ENCODE measurements at places on chromosomes 2 and 18.

- no peak for DNase-seq
Observed at GRCh38 chr2:81974216-81974615, 1669.7 kb upstream of the LRRTM1 start.

DNA sequence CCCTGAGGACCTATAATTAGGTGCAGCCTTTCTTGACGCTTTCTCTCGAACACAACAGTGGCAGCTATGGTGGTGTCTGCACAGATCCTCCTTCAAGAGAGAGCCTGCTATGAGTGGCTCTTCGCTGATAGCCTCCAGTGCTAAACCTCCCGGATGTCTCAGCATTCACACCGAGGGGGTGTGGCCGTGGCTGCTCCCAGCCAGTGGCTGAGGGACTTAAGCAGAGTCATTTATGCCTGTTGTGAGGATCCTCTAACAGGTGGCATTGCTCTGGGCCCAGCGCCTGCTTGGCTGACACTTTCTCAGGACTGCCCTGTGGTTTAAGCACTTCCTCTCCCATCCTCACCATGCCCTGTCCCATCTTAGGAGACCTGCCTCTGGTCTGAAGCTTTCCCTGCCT lies 592.0 kb upstream of the LRRTM1 start:
- DNase-seq, result no peak

GRCh38 chr2:120653046-120653445 lies 82.6 kb upstream of the GLI2 start:
- no peak for DNase-seq

- DNase-seq, result no peak
Observed at GRCh38 chr2:120743657-120744056, 8.0 kb downstream of the GLI2 start.

GRCh38 chr2:226040344-226040900 lies 640.9 kb downstream of the NYAP2 start:
- DNase-seq, result no peak

DNA sequence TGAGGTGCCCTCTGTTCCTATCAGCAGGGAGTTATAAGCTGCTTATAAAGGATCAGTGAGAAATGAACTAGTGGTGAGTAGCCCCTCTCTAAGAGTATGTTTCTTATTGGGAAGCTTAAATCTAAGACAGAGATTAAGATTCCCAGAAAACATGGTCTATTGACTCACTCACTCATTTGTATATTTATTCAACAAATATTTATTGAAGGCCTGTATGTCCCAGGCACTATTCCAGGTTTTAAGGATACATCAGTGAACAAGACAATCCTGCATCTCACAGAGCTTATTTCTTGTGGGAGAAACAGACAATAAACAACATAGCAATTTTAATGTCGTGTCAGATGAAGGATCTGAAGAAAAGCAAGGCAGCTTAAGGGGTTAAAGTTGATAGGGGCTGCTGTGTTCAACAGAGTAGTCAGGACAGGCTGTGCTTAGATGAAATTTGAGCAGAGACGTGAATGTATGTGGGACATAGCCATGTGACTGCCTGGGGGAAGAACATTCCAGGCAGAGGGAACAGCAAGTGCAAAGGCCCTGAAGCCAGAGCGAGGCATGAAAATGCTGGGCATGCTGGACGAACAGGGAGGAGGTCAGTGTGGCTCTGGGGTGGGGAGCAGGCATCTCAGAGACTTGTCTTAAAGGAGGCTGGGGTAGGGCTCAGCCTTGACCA lies 14.8 kb upstream of the PSD4 start:
- no peak for DNase-seq

DNA sequence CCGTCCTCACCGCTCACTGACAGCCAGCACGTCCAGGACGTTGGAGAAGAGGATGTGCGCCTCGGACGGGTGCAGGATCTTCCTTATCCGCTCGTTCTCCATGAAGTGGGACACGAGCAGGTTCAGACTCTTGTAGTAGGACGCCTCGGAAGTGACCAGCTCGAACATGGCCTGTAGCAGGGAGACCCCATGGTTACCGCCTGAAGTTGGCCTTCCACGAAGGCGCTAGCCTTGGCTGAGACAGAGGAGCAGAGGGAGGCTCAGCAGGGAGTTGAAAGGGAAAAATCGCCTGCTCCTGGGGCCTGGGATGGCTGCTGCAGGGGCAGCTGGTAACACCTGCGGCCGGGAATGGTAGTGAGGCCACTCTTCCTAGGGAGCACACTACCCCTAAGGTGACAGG lies 24.7 kb downstream of the SNORC start:
- DNase-seq, result no peak

GRCh38 chr2:231769170-231770136 lies 11.6 kb downstream of the PDE6D start:
- DNase-seq, result no peak

DNA sequence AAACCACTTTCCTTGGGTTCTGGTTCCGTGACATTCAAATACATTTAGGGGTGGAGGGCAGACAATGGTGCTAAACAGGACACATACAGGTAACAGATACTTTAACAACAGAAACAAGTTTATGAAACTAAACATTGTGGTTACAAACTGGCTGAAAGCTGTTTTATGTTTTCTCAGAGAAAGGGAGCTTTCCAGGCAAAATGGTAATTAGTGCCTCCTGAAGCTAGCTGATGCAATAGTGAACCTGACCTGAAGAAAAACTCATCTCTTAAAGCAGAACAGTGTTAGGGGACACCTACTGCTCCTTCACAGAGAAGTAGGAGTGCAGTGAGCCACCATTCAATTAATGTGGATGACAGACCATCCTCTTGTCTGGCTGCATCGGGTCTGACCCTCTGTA lies 138.9 kb downstream of the CCDC148 start:
- DNase-seq, result no peak

GRCh38 chr2:204325468-204325867 lies 219.8 kb upstream of the PARD3B start:
- peak; percentile 61 for DNase-seq

- no peak for DNase-seq
Observed at GRCh38 chr2:8234253-8234652, 447.6 kb upstream of the ID2 start.

- no peak for DNase-seq
Observed at GRCh38 chr2:118971245-118972122, 29.5 kb downstream of the MARCO start.

- DNase-seq, result no peak
Observed at GRCh38 chr18:37654731-37655369, 89.3 kb upstream of the CELF4 start.

DNA sequence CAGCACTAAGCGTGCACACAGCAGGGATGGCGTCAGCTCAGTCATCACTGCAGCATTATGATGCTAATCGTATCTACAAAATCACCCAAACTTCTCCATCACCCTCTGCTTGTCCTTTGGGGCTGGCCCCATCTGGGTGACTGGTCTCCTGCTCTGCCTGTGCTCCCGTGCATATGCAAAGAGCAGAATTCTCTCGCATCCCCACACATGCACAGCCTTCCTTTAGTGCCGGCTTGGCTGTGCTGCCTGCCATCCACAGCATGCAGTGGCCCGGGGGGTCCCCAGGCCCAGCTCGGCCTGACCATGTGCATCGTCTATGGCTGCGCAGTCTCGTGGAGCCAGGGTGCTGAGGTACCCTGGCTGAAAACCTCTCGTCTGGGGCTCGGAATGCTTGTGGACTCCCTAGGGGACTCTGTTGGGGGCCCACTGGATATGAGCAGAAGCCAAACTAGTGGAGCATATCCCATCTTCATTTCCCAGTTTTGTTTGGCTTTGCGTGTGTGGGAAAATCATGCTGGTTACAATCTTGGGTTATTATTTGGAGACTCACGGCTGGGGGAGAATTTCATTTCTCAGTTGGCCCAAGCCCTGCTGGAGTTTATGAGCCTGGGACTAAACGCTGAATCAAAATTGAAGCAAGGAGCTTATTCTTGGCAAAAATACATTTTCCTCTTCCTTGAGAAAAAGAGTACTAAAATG lies 70.9 kb upstream of the HS6ST1 start:
- DNase-seq, result no peak

- DNase-seq, result no peak
Observed at GRCh38 chr18:45854036-45854586, 28.6 kb downstream of the SIGLEC15 start.

GRCh38 chr2:144267239-144267638 lies 252.7 kb downstream of the ZEB2 start:
- no peak for DNase-seq

- DNase-seq, result peak; percentile 56
Observed at GRCh38 chr18:10872304-10872703, 277.1 kb downstream of the PIEZO2 start.

DNA sequence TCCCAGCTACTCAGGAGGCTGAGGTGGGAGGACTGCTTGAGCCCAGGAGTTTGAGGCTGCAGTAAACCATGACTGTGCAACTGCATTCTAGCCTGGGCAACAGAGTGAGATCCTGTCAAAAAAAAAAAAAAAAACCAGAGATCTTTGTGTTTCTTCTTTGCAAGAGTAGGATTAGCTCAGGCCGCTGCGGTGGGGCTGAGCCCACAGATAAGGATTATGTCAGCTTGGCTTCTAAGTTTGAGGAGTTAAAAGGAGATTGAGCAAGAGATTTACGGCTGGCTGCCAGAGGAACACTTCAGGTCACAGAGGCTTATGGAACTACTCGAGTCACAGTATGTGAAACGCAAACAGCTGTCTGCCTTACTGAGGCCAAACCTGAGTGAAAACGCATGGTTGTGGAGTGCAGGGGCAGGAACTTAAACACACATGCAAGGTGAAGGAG lies 146.7 kb upstream of the L3MBTL4 start:
- no peak for DNase-seq

DNA sequence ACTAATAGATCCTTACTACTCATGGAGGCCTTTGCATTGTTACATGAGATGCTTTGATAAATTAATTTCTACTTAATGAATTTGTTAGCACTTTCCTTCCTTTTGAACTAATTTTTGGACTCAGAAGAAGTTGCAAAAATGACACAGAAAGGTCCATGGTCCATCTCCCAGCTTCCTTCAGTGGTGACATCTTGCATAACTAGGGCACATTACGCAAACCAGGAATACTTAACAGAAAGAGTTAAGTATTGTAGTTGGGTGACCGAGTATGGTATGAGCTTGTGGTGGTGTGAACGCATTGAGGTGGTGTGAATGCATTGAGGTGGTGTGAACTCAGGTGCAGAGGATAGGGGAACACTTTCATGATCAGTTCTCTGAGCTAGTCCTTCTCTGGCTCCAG lies 151.1 kb upstream of the TWIST2 start:
- DNase-seq, result no peak

GRCh38 chr18:498931-499775 lies 1.3 kb downstream of the COLEC12 start:
- DNase-seq, result no peak

DNA sequence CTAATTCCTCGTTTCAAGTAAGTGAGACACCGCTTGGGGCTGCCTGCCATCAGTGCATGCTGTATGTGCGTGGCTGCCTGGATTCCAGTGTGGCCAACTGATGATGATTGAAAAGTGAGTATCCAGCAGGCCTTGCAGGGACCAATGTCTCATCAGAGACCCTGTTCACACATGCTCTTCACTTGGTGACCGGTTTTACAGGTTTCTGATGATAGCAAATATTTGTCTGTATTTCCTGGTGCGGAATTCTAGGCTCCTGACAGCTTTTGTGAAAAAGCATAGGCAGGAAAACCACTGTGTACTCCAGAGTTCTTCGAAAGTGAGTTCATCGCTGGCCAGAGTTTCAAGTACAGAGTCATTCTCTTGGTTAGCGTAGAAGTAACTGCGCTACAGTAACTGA lies 13.8 kb upstream of the YWHAQ start:
- DNase-seq, result no peak

DNA sequence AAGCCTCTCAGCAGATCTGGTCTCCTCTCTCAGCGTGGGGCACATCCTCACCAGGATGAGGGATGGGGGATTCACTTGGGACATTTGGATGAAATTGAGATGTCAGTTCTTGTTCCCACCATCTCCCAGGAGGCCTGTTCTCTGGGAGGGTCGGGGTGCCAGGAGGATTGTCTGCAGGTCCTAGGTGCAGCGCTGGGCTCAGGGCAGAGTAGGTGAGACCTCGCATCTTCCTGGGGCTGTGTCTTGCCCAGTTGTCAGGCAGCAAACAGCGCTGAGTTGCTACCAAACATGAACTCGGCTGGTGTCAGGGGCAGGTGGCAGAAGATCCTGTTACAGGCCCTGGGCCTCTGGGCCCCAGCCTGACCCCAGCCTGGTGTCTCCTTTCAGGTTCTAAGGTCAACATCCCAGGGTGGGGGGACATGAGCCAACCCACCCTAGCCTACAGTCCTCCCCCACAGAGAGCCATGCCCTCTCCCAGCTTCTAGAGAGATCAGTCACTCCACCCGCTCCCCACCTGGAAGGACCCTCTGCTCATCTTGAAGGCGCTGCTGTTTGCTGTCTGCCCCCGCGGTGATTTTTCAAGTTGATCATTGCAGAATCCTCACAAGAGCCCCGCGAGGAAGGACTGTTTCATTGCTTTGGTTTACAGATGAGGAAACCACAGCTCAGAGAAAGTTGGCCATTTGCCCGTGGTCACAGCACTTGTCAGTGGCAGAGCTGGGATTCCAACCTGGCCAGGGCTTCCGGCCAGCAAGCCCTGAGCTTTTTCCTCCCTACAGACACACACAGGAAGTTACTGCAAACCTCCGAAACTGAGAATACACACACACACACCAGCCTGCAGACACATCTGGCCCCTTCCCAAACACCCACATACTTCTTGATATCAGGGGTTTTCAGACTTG lies 83.9 kb downstream of the STPG4 start:
- DNase-seq, result no peak

DNA sequence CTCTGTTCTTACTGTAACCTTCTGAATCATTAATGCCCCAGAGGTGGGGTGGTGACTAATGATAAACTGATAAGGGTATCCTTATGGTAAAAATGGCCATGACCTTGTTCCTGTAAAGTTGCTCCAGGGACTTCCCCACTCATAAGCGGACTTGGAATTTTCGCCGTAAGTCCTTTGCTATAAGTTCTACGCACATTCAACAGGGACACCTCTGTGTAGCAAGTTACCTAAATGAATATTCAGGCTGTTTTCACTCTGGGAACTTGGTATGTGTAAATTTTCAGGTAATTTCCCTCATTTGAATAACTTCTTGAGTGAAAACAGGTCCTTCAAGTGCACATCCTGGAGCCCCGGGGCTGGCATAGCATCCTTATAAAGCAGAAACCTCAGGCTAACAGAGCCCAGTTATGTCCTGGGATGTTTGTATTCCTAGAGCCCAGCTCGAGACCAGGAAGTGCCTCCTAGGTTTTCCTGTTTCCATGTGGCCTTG lies 9.4 kb upstream of the AGFG1 start:
- DNase-seq, result no peak

DNA sequence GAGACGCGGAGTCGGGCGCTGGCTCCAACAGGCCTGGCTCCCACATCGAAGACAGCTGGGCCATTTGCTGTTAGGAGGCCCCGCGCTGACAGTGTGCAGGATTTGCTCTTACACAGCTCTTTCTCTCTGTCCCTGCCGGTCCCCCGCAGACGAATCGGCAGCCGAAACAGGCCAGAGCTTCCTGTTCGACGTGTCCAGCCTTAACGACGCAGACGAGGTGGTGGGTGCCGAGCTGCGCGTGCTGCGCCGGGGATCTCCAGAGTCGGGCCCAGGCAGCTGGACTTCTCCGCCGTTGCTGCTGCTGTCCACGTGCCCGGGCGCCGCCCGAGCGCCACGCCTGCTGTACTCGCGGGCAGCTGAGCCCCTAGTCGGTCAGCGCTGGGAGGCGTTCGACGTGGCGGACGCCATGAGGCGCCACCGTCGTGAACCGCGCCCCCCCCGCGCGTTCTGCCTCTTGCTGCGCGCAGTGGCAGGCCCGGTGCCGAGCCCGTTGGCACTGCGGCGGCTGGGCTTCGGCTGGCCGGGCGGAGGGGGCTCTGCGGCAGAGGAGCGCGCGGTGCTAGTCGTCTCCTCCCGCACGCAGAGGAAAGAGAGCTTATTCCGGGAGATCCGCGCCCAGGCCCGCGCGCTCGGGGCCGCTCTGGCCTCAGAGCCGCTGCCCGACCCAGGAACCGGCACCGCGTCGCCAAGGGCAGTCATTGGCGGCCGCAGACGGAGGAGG lies 3.5 kb downstream of the GDF7 start:
- DNase-seq, result no peak

All from NCI-H446 treated with DMSO at 0.1 percent for 48 hours (cell line).